ENCODE measurements at places on chromosomes 4 and X.

DNA sequence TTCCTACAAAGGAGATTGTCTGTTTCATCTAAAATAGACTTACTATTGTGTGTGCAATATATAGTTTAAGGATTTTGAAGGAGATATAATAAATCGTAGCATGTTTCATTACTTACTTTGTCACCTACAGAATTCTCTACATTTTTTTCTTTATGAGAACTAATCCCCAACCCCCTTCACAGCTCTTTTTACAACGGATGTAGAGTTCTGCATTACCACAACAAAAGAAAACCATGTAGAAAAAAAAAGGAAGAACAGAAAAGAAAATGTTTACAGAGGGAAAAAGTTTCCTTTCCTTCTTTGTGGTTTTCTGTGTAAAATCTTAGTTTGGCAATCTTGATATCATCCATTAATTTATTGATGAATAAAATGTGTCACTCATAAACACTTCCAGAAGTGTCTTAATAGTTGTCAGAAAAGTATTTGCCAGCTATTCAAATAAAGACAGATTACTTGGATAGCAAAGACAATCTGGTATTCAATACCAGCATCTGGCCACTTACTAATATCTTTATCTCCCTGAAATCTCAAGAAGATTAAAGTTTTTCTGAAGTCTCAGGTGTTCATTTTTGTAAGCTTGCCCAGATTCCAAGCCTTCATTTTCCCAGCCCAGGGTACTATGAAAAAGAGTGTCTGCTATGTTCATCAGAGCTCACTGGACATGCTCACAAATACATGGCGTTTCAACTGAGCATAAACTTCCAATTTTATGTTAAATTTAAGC is 806.8 kb downstream of the PCDH19 start:
- no peak for DNase-seq

DNA sequence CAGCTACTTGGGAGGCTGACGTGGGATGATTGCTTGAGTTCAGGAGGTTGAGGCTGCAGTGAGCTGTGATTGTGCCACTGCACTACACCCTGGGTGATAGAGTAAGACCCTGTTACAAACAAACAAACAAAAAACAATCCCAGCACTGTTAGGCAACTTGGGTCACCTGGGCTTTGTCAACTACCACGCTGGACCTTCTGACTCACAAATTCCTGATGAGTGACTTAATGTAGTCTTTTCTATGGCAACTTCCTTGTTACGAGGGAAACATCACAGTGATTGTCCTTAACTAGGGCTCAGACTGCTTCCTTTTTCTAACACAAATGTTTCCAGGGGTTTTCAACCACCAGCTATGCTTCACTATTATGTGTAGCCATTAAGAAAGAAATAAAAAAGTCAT is 128.8 kb upstream of the GPC4 start:
- no peak for DNase-seq

GRCh38 chrX:7110821-7111276 is 36.7 kb upstream of the STS start:
- DNase-seq, result no peak

- no peak for DNase-seq
Measured at GRCh38 chr4:112085156-112086035, 59.9 kb upstream of the FAM241A start.

DNA sequence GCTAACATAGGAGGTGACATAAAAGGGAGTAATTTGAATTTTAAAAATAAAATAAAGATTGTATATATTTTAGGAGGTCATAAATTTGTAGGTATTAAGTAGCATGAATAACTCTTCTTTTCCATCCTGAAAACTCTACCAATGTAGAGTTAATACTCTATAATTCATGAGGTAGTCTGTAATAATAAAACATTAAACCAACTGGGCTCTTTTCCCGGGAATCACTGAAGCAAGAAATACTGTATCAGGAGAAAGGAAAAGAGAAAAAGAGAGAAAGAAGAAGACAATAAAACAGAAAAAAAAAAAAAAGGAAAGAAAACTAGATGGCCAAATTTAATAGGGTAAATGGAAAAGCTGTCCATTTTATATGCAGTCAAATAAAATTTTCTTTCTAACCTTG is 984.4 kb downstream of the CCSER1 start:
- no peak for DNase-seq

DNA sequence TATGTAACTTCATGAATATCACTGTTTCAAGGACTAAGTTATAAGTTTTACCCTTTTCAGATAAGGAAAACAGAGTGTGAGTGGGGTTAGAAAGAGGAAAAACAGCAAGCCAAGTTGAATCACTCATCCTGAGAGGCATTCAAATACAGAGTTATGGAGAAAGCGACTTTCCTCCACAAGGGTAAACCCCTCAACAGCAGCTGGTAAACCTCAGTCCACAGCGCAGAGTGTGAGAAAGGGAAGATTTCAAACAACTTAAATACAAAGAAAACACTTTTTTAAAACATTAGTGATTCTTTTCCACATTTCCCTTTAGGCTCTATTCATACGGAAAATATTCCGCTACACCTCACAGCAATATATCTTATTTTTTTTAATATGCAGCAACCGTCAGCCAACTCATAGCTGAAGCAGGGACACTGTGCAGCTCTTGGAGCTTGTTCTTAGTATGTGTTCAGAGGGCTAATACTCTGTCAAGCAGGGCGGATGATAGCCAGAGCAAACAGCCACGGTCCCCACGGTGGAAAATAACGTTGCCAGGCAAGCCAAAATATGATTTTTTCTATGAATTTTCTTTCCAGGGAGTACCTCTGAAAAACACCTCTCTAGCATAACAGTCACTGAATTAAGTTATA is 488.9 kb upstream of the FAT1 start:
- DNase-seq, result no peak

- no peak for DNase-seq
Measured at GRCh38 chr4:14348506-14348905, 653.8 kb upstream of the CPEB2 start.

DNA sequence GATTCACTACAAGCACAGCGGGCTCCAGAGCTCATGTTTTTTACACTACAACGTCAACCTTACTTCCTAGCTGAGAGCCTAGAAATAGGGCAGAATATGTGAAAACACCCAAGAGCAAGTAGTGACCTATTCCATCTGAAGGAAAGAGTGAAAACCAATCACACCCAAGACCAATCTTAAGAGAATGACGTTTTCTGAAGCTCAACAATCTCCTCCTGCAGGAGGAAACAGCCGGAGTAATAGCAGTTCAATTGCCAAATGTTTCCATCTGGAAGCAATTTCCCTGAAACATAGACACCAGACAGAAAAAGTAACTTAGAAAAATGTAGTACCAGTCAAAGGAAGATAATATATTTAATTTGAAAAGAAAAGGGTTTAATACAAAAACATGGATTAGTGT is 142.4 kb downstream of the ANXA5 start:
- DNase-seq, result no peak

DNA sequence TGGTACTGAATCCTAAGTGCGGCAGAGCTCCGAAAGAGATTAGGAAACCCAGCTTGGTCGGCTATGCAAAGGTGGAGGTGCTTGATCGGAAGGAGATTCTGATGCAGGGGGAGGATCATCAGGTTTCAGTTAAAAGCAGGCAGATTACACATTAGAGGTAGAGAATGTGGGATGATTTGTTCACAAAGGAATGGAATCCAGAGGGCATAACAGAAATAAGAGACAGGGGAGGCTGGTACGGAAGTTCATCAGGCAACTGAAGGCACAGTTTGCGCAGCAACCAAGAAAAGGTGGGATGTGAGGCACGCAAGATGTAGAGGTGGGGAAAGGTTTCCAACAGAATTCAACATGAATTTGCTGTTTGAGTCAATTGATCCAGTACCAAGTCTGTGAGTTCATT is 424 bp upstream of the ZNF330 start:
- no peak for DNase-seq

GRCh38 chr4:20698820-20699219 is 1.4 kb upstream of the PACRGL start:
- no peak for DNase-seq

- DNase-seq, result no peak
Measured at GRCh38 chrX:13688384-13688957, 457 bp upstream of the RAB9A start.

GRCh38 chr4:10811991-10812390 is 127.4 kb upstream of the CLNK start:
- DNase-seq, result no peak

- peak; percentile 50 for DNase-seq
Measured at GRCh38 chrX:118847676-118848075, 24.1 kb downstream of the ZCCHC12 start.

DNA sequence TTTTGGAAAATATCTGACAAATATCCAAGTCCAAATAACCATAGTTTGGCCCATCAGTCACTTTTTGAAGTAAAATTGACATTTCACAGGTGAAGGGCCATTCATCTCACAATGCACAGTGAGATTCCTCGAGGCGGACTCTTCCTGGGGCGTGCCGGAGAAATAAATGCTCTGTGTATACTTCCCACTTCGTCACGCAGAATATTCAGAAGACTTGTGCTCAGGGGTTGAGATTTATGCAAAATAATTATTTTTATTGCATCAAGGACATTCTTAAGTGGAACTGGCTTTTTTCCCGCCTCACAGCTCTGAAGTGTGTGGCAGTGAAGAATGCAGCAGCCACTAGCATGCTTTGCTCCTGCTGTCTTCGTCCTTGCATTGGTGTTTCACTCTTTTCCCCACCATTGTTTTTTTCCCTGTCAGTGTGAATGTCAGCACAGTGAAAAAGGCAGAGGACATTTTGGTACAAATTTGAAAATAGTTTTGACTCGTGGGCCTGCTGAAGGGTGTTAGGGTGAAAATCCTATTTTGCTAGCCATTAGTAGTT is 70.6 kb downstream of the FAM193A start:
- DNase-seq, result no peak

DNA sequence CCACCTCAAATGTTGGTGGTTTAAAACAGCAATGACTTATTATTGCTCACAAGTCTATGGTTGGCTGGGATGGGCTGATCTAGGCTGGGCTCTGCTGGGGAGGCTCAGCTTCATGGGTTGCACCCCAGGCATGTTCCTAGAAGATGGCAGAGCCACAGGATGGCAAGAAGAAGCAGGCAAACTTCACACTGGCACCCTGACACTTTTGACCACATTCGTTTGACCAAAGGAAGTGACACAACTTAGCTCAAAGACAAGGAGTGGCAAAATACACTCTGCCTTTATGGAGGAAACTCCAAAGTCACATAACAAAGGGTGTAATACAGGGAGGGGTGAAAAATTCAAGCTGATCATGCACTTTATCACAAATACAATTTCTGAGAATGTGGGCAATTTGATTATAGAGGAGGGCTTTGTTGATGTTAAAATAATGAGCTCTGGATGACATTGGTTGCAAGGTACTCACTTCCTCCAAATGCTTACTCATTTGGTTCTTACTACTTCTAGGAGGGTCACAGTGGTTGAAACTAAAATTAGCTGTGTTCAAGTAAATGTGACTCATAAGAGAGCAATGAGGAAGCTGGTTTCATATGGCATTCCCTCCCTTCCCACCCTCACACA is 249.2 kb upstream of the RPS6KA3 start:
- DNase-seq, result no peak

GRCh38 chrX:39814391-39814790 is 283.4 kb downstream of the BCOR start:
- DNase-seq, result peak; percentile 47

GRCh38 chr4:90189178-90189577 is 62.0 kb downstream of the CCSER1 start:
- DNase-seq, result no peak

GRCh38 chrX:9681422-9681821 is 84.2 kb downstream of the GPR143 start:
- no peak for DNase-seq

DNA sequence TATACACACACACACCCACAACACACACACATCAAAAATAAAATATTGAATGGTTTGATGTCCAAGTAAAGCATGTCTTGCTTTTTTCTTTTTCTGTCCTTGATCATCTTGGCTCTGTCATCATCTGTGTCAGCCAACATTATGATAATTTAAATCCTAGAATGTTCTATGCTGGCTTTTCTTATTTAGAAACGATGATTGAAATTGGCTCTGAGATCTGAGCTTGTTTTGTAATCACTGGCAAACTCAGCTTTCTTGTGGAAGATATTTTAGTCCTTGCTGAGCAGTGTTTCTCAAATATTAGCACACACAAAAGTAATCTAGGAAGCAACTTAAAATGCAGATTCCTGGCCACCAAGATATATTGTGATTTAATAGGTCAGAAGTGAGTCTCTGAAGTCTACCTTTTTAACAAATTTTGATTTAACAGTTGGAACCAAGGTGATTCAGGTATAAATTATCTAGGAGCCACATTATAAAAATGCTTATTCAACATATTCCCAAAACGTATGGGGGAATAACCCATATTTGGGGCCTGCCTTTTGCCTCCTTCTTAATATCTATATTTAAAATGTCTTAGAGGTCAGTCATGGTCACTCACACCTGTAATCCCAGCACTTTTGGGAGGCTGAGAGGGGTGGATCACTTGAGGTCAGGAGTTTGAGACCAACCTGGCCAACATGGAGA is 24.0 kb upstream of the DSPP start:
- no peak for DNase-seq

- no peak for DNase-seq
Measured at GRCh38 chr4:45946699-45947098, 177.2 kb downstream of the GABRG1 start.

DNA sequence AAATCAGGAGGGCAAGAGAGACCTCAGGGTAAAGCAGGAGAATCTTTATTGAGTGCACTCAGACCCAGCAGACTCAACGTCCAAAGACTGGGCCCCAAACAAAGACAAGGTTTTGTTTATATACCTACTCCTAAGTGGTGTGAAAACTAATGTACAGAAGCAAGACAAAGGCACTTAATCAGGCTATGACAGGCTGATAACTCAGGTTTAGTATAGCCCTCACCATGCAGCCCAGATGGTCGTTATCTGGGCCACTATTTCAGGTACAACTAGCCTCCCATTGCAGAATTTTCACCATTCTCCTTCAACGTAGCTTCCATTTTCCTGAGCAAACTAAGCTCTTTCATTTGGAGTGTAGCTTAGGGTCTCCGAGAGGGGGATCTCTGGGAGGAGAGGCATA is 36.9 kb downstream of the SULT1E1 start:
- no peak for DNase-seq

DNA sequence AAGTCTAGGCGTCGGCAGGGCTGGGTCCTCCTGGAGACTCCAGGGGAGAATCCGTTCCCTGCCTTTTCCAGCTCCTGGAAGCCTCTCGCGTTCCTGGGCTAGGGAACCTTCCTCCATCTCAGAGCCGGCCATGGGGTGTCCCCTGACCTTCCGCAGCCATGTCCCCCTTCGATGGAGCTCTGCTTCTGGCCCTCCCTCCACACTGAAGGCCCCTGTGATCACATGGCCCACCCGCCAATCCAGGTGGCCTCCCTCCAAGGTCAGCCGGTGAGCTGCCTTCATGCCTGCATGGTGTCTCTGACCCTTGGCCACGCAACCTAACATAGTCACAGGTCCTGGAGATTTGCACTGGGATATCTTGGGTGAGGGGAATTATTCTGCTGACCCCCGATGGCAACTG is 69.6 kb downstream of the TRMT44 start:
- no peak for DNase-seq
